NCI-H226 (cell line): ENCODE measurements at places on chromosomes 11 and 22.
A peak's percentile ranks its signal among the peaks of the same experiment; 100 is the strongest.

DNA sequence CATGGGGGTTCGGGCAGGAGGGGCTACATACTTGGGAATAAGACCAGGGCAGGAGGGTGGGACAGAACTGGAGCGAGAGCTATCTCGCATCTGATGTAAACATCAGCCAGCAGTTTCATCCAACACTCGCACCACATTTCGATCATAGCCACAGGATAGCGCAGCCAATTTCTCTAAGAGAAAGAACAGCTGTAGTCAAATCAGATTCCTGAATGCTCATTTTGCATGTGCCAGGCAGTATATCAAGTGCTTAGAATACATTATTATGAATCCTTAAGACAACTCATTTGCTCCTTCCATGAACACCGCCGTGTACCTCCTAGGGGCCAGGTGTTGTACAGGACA, 14.5 kb downstream of the DGCR2 start:
- DNase-seq, result no peak

DNA sequence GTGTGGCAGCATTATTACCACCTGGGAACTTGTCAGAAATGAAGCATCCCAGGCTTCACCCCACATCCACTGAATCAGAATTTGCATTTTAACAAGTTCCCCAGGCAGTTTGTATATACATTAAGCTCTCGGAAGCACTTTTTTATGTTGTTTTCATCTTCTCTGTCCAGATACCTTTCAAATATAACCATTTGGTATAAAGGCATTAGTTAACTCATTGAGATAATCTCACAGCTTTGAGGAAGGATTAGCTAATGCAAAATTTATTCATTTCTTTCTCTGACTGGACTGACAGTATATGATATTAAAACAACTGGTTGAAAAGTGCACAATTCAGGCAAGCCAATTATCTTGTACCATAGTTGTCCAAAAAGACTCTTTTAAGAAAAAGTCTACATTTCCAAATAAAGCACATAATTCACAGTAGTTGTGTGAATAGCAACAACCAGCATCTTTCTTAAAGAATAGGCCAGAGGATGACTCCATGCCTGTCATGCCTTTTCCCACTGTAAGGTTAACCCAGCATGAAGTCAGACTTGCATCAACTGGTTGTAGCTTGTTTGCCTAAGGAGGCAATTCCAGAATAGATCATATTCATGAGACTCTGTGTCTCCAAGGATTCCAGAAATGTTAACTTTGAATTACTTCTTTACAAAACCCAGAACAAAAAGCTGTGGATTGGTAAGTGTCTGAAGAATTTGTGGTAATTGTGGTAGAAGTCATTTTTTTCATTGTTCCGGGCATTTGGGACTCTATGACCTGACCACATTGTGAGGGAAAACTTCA, 254.3 kb upstream of the SESN3 start:
- DNase-seq, result no peak

- no peak for DNase-seq
Observed at GRCh38 chr11:107259811-107260221, 197.8 kb downstream of the CWF19L2 start.

DNA sequence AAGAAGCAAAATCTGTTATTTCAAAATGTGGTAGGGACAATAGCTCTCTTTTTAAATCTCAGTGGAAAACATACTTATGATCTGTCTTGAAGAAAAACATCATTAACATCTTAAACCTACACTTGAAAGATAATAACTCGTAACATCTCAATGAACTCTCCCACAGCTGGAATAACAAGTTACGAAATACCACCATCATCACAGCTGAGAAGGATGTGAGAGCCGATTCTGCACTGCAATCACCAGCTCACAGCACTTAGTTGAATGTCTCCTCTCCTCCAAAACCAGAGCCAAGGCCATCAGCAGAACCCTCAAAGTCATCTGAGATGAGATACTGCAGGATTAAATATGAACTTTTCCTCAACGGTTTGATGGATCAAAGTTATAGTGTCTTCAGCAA, 124.3 kb downstream of the ARHGAP20 start:
- DNase-seq, result no peak

GRCh38 chr11:66889960-66890359, 33.1 kb downstream of the LRFN4 start:
- no peak for DNase-seq

DNA sequence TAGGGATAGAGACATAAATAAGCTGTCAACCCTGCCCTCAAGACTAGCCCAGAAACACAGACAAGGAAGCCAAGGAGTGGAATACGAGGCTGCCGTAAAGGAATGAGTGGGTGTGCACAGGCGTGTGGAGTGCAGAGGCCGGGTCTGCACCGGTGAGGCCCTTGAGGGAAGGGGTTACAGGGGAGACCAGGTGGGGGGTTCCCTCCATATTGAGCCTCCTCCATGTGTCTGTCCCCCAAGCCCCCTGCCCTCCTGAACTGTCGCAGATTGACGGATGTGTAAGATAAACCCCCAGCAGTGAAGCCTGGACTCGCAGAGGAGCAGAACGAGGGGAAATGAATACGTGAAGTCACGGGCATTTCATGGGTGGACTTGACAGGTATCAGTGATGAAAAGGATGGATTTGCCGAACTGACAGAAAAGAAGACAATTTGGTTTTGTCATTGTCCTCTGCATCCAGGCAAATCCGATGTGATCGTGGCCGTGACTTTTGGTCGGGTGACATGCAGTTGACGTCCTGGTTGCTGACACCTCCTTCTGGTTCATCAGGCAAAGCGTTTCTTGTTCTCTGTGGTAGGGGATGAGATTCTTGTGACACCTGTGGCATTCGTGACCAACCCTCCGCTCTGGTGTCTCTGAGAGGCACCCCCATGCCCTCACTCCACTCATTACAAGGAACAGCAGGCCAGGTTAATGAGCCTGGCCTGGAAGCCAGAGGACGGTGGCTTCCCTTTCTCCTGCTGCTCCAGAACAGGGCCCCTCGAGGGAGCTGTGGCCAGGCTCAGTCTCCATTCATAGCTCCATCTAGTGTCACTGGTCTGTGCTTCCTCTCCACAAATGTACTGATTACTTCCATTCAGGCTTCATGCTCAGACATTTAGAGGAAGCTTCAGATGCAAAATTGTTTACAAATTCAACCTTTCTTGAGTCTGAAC, 223.1 kb upstream of the B3GAT1 start:
- DNase-seq, result no peak

DNA sequence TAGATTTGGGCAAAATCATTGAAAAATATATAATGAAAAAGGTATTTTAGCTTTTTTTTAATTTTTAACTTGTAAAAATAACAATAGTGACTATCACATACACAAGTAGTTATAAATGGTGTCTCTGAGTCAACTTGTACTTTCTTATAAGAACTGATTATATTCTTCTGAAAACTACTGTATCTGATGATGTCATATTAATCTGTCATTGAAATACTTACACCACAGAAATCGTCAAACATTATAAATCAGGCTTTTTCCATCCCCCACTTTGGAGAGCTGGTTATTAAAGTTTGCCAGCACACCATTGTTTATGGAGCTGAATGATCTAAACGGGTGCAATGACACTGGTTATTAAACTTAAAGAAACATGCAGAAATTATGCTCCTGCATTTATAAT, 1259.6 kb upstream of the CNTN5 start:
- no peak for DNase-seq

- no peak for DNase-seq
Observed at GRCh38 chr11:96111308-96111707, 187.4 kb upstream of the MTMR2 start.

DNA sequence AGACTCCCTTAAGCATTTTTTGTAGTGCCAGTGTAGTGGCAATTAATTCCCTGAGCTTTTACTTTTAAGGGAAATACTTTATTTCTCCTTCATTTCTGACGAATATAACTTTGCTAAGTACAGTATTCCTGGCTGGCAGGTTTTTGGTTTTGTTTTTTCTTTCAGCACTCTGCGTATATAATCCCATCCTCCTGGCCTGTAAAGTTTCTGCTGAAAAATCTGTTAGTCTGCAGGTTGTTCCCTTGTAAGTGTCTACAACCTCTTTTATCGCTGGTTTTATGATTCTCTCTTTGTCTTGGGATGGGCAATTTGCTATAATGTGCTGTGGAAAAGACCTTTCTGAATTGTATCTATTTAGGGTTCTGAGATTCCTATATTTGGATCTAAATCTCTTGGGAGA, 56.0 kb downstream of the KCNQ1OT1 start:
- no peak for DNase-seq

- no peak for DNase-seq
Observed at GRCh38 chr22:32823024-32823730, 21.7 kb downstream of the TIMP3 start.

DNA sequence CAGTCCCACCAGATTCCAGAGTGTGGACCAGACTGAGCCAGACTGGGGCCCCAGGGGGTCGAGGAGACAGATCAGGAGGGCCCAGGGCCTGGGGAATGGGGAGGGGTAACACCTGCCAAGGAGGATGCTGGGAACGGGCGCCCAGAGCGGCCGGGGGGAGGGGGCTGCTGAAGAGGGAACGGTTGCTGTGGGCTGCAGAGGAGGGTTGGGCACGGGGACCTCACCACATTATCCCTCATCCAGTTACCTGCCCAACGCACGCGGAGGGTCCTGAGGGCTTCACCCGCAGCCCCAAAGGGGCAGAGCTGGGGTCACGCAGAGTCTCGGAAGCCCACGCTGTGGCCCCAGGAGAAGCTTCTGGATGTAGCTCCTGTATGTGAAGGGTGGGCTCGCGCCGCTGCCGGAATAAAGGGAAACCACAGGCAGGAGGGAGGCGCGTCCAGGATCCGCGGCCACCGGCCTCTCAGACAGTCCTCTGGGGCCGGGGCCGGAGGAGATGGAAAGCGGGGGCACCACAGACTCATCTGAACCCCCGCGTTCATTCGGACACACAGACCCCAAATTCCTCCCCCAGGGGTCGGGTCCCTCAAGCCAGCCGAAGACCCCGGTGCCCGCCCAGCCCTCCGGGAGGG, 866 bp upstream of the SELENOO start:
- no peak for DNase-seq

DNA sequence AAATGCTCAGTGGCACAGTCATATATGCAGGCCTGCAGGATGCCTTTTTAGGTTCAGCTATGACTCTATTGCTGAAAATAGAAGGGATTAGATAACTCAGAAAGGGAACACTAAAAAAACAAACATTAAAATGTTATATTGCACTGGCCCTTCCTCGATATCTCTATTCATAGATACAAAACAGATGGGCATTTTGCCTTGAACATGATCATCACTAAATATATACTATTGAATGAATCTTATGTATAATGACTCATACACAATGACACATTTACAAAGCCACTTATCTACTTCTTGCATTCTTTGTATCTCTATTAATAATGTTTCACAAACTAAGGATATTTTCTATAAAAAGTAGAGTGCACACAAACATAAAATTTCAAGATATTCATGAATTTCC, 2352.8 kb upstream of the RAG2 start:
- DNase-seq, result no peak

DNA sequence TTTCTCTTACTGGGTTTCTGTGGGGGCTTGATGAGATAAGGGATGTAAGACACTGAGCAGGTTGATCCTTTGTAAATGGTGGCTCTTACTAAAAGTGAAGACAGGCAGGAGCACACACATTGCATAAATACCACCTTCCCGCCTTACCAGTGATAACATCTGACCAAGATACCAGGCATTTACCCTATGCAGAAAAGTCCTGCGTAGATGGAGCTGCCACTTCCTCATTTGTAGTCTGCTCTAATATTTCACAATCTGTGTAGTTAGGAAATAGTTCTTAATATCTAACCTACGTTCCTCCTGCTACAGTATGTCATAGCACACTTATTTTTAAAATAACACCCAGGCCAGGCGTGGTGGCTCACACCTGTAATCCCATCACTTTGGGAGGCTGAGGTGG, 23.9 kb upstream of the SWAP70 start:
- peak; percentile 35 for DNase-seq

DNA sequence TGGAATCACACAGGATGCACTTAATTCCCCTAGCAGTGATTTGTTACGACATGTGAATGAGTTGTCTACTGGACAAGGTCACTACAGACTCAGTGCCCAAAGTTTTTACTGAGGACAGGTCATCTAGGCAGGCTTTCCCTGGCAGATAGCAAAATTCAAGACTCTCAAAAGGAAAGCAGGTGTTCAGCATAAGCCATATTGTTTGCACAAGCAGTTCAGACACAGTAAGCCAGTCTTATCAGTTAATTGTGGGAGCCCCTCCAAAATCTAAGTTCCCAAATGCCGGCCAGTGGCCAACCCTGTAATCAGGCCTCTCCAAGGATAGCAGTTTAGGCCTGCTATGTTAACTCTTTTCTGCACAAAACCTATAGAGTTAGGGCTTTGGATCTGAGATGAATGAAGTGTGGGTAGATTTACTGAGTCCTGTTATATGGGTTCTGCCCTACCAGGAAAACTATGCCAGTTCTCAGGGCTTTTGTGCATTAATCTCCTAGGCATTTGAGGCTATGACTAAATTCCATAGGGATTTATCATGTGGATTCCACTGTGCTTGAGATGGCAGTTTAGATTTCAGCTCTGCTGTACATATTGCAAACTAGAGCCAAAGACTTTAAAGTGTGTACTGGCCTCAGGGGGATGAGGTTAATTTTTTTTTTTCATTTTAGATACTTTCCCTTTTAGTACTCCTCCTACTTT, 4.8 kb upstream of the ARHGEF12 start:
- DNase-seq, result peak; percentile 98

DNA sequence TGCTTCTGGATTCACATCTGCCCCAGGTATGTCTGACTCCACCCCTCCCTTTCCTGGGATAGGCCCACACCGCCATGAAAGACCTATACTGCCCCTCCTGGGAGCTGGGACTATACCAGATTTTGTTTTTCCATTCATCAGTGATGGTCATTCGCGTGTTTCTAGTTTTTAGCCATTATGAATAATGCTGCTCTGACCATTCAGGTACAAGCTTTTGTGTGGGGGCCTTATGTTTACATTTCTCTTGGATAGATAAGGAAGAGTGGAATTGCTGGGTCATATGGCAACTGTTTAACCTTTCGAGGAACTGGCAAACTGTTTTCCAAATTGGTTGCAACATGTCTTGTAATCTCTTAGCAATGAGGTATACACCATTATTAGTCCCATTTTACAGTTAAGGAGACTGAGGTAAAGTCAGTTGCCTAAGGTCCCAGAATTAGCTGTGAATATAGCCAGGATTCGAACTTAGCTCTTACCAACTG, 1.2 kb upstream of the TBC1D10A start:
- no peak for DNase-seq

- no peak for DNase-seq
Observed at GRCh38 chr11:119338318-119338890, 2.3 kb downstream of the C1QTNF5 start.

DNA sequence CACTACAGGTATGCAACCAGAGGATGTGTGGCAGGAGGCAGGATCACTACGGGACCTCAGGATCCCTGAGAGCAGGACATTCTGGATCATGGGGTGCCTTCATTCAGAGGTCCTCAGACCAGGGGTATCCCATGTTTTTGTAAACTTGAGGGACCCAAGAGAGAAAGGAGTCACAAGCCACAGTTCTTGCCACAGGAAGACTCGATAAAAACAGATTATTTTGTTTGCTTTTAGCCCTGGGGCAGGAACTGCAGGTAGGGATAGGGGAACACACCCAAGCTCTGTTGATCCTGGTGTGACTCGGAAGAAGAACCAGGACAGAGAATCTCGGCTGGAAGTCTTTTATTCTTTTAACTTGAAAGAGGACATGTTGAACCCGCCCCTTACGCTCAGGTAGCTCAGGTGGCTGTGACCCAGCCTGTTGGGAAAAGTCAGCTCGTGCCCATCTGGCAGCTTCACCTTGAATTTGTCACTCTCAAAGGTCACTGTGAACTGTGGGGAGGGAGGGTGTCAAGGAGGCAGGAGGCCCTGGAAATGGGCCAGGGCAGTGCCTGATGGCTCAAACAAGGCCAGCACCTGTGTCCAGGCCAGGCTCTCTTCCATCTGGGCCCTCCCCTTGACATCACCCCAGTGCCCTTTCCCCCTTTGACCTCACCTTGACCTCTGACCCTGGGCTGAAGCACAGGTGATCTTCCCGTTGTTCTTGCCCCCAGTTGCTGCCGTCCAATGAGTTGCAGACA, 9.8 kb downstream of the LGALS2 start:
- DNase-seq, result no peak
